ENCODE measurements at places on chromosomes 5 and 9.

- no peak for DNase-seq
Measured at GRCh38 chr5:91494447-91494996, 111.4 kb upstream of the ARRDC3 start.

- no peak for DNase-seq
Measured at GRCh38 chr5:149277801-149278200, 6.1 kb downstream of the AFAP1L1 start.

DNA sequence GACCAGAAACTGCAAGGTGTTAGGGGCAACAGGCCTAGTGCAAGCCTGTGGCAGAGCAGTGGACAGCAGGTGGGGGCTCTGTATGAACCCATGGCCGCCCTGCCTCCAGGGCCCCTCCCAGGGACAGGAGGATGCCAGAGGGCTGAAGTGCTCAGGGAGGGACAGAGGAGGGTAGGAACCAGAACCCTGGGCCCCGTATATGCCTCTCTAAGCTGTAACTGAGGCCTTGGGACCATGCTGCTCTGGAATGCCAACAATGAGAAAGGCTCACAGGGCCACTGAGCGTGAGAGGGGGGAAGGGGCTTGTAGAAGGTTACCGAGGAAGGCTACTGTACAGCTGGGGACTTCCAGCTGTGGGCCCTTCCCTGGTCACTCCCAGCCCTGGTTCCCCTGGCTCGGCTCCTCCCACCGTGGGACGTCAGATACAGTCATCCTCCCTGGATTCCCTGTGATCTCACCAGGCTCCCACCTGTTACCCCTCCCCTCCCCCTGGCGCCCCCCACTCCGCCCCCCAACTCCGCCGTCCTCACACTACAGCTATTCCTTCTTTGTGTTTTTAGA is 21.1 kb downstream of the AQP7 start:
- DNase-seq: no peak

GRCh38 chr5:160359816-160360215 is 10.6 kb downstream of the C1QTNF2 start:
- no peak for DNase-seq

GRCh38 chr5:131846536-131846935 is 49.7 kb upstream of the FNIP1 start:
- no peak for DNase-seq

DNA sequence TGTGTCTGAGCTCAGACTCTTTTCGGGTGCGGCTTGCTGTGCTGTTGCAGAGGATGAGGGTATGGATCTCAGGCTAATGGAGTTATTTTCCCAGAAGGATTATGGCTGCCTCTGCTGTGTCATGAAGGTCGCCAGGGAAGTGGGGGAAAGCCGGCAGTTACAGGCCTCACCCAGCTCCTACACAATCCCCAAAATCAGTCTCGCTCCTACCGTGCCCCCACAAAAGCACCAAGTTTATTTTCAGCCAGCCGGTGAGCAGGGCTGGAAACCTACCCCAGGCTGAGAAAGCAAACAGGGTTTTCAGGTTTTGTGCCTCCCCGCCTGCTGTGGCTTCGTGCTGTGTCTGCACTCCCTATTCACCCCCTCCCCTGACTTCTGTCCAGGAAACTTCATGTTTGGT is 113.3 kb downstream of the SLC24A2 start:
- no peak for DNase-seq

DNA sequence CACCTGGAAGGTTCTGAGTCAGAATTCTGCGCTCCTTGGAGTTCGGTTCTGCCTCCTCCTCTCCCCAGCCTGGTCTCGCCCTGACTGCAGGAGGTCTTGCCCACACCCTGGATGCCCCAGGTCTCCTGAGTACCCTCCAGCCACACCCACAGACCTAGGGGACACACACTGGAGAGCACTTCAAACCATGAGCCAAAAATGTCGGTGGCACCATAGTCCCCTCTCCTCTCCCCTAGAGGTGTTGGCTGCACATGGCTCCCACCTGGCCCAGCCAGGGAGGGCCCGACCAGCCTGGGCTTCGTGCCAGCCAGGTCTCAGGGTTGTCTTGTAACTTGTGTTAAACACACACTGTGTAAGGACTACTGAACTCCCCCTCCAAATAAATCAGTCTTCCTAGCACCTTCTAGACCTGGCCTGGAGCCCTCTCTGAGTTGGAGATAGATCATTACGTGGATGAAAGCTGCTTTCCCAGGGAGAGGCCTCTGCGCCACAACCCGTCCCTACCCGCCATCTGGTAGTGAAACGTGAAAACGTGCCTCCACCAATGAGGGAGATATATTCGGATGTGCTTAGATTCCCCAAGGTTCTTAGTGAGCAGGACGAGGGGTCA is 49.9 kb upstream of the CTSL start:
- DNase-seq: no peak

GRCh38 chr9:127770905-127771569 is 7.4 kb downstream of the SH2D3C start:
- peak; percentile 97 for DNase-seq

- DNase-seq: no peak
Measured at GRCh38 chr5:65809817-65810531, 88.0 kb downstream of the NLN start.

DNA sequence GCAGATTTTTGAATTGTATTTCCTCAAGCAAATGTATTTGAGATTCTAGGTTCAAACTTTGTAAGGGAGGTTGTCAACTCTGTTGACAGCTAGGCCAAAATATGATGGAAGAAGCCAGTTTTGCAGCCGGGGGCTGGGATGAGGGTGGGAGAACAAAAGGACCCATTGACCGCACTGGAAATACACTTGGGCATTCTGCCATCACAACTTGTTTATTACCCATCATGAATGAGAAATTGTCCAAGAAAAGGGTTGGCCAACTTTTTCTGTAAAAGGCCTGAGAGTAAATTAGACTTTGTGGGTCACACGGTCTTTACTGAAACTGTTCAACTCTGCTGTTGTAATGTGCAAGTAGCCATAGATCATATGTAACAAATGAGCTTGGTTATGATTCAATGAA is 221.3 kb upstream of the KLF9 start:
- DNase-seq: no peak

DNA sequence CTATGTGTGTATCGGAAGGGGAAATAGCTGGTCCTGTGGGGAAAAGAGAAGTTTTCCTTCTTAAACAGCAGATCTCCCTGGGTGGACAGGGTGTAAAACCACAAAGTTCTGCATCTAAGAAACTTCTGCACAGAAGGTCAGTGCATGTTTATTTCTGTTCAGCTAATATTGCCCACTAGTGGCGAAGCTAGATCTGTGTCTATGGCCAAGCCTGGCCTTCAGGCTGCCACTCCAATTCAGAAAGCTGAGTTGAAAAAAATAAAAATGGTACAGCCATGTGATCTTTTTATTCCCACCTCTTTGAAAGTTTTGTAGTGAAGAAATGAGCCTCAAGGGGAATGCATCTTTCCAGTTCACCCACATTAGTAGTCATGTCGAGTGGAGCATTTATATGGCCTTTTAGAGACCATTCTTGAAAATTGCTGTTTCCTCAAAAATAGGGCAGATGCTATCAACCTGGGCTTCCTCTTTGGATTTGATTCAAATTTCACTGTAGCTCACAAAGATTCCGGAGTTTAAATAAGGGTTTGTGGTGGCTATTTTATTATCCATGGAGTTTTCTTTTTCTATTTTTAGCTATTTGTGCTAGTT is 488.0 kb downstream of the PRELID2 start:
- DNase-seq: no peak

GRCh38 chr9:126057121-126057825 is 269.4 kb upstream of the MVB12B start:
- no peak for DNase-seq

DNA sequence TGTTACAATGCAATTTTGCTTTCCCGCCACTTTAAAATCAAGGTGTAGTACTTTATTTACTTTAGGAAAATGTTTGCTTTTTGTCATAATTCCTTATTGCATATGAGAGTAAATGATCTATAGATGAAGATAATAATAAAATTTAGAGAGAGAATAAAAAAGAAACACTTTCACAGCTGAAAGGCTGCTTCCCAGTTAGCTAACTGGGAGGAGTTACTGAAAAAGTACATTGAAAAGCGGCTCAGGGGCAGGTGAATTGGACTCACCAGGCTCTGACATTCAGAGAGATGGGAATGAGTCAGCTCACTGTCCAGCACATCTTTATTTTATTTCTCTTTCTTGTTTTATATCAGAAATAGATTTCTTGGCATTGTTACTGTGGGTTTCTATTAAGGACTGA is 131.7 kb upstream of the CCDC152 start:
- DNase-seq: no peak

DNA sequence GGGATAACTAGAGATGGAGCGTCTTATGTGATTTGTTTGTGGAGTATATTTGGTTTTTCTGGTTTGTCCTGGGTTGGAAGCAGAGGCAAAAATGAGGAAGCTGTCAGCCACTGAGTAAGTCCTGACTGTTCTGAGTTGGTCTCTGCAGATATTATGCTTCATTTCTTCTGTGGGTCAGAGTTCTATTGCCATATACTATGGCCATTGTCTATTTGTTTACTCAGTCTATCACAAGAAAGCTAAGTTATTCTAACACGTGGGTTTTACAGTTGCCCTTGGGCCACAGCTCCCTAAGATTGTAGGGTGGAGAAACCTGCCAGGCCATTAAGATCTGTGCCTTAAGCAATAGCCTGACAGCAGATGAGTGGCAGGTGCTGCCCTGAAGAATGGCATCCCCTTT is 3.0 kb upstream of the CTSV start:
- DNase-seq: no peak

DNA sequence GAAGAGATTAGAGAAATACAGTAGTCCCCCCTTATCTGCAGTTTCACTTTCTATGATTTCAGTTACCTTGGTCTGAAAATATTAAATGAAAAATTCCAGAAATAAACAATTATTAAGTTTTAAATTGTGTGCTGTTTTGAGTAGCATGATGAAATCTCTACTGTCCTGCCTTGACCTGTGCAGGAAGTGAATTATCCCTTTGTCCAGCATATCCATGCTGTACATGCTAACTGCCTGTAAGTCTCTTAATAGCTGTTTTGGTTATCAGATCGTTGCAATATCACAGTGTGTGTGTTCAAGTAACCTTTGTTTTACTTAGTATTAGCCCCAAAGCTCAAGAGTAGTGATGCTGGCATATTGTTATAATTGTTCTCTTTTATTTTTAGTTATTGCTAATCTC is 11.2 kb upstream of the JAK2 start:
- DNase-seq: no peak

- DNase-seq: no peak
Measured at GRCh38 chr5:138663009-138663408, 87.8 kb upstream of the HSPA9 start.

DNA sequence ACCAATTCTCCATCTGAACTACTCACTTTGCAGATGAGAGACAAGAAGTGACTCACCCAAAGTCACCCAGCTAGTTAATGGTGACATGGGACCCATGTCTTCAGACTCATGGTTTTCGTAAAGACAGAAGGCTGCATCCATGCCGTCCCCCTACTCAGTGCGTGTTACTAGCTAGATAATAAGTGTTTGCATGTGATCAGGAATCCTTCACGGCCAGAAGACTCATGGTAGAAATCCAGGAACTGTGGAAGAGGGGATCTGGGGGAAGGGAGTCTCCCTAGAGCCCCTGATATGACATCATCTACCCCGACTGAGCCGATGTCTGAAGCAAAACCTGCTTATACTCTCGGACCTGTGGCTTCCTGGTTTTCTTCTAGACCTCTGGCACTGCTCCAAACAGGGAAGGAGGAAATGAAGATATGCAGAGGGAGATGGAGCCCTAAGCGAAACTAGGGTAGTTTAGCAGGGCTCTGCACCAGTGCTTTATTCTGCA is 3.3 kb downstream of the RNF183 start:
- DNase-seq: peak; percentile 94

DNA sequence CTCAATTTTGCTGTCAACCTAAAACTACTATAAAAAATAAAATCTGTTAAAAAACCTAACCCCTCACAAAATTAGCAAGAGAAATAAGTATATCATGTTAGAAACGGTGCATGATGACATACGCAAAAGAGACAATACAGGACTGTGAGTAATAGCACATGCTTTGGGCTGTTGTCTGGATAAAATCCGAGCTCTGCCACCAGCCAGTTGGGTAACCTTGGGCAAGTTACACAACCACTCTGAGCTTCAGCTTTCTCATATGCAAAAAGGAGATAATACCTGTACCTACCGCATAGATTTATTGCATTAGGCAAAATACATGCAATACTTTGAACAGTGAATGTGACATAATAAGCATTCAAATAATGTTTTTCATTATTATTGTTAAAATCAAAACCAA is 481.7 kb downstream of the TLE1 start:
- no peak for DNase-seq

- peak; percentile 4 for DNase-seq
Measured at GRCh38 chr5:23763170-23763569, 255.8 kb downstream of the PRDM9 start.

DNA sequence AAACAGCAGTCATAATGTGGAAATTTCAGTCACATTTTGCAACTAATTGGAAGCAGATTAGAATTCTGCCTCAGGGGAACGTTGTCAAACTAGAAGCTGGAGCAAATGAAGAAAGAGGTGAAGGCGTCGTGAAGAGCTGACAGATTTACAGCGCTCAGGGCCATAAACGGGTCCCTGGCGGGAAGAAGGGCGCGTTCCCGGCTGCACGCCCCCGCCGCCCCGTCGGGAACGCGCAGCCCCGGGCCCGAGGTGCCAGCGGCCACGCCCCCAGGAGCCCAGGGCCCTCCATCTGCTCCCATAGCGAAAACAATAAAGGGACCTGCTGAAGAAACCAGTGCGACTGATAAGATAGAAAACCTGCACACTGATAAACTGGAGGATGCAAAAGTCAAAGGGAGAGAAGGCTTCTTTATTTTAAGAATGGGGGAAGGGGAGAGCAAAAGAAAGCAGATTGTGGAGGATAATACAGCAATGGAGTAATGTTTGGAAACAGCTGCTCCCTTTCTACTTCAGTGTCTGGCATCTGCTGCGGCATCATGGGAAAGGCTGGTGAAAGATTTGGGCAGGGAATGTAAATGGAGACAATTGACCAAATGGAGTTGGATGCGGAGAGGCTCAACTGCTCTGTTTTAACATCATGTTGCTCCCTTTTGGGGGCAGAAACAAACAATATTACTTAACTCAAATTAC is 11.1 kb downstream of the ZNF608 start:
- DNase-seq: no peak

GRCh38 chr9:9557804-9558334 is 1054.9 kb downstream of the PTPRD start:
- no peak for DNase-seq

DNA sequence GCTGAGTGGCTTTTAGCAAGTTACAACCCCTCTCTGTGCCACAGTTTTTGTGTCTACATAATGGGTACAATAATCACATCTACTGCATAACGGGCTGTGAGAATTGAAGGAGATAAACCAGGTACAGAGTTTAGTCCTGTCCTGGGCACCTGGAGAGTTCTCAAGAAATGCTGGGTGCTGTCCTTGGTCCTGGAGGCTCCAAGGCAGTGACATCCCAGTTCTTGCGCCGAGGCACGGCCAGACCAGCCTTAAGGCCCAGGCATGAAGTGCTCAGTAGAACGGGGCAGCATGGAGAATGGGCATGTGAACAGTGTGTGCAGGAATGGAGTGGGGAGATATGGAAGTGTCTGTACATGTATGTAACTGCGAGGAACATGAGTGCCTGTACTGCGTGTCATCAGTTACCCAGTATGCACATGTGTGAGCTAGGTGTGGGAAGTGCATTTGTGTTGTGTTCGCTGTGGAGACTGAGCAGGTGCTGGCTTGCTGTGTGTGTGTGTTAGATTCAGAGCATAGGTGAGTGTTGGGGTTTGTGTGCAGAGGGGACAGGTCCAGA is 6.3 kb upstream of the UNC5A start:
- no peak for DNase-seq

All from NCI-H2029 (cell line).